Immature natural killer cell (primary cell): ENCODE measurements at places on chromosomes 3 and 15. TPM values are rescaled to one million over a fixed set of nuclear protein-coding genes. Genes with fewer than 3 reads are reported as not detected.

GRCh38 chr3:57078344-57078634, 17.8 kb downstream of the SPATA12 start:
- H3K36me3 ChIP-seq = no peaks in the 10 kb centered on the region
- no peak overlapping the region for H3K27ac ChIP-seq
- peak; percentile 6 for DNase-seq
- peaks cover 15% of the 10 kb centered on the region for H3K4me1 ChIP-seq

DNA sequence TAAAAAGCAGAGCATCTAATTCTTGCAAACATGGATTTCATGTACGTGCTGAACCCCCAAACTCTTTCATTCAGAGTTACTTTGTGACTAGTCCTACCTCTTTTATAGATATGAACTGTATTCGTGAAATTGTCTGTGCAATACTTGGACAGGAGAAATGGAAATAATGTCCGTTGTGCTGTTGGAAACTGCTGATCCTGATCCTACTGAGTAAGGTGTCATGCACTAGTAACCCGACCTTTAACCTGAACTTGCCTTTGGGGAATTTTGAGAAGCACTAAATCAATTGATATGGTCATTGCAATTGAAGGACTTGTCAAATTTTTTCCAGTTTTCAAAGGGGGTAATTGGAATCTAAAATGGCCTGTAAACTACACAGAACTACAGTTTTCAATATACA, 856.4 kb downstream of the ROBO1 start:
- no peaks in the 10 kb centered on the region for H3K4me1 ChIP-seq
- peaks cover 1% of the 10 kb centered on the region for H3K27me3 ChIP-seq
- no peak overlapping the region for H3K4me3 ChIP-seq
- H3K27ac ChIP-seq = no peak overlapping the region
- no peaks in the 10 kb centered on the region for H3K36me3 ChIP-seq

PLCB2 gene
- 24.2 TPM for polyA plus RNA-seq

ZKSCAN7 gene
- polyA plus RNA-seq = 4.2 TPM

- H3K27me3 ChIP-seq = peaks cover 4% of the 10 kb centered on the region
- no peak for DNase-seq
- no peak overlapping the region for H3K27ac ChIP-seq
- no peak overlapping the region for H3K4me3 ChIP-seq
- no peaks in the 10 kb centered on the region for H3K36me3 ChIP-seq
Measured at GRCh38 chr15:30870681-30871080, 33.0 kb upstream of the FAN1 start.

GRCh38 chr15:72503147-72503546, 29.0 kb downstream of the ARIH1 start:
- H3K27ac ChIP-seq = peak overlapping the region; percentile 76
- no peaks in the 10 kb centered on the region for H3K36me3 ChIP-seq
- H3K4me1 ChIP-seq = peaks cover 56% of the 10 kb centered on the region
- DNase-seq = no peak
- peaks cover 3% of the 10 kb centered on the region for H3K27me3 ChIP-seq
- H3K4me3 ChIP-seq = peak overlapping the region; percentile 5

C3orf85 gene
- not detected for polyA plus RNA-seq

DNA sequence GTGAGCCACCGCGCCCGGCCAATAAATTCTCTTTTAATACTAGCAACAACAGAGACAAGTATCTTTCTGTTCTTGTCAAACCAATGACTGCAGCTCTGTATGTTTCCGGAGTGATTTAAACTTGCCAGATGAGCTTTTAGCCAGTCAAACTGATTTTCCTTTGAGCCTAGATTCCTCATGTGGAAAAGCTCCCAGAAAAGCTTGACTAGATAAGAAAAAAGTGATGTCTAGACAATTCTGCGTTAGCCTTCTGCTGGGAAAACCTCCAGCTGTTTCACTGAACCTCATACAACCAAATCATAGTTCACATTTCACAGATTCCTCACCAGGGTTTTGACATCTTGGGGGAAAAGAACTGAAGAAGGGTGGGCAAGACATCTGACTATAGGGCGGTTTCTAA, 78.6 kb downstream of the MAGI1 start:
- H3K36me3 ChIP-seq = no peaks in the 10 kb centered on the region
- peaks cover 3% of the 10 kb centered on the region for H3K27me3 ChIP-seq
- no peak for DNase-seq
- no peak overlapping the region for H3K4me3 ChIP-seq
- no peak overlapping the region for H3K27ac ChIP-seq

- no peaks in the 10 kb centered on the region for H3K27me3 ChIP-seq
- H3K36me3 ChIP-seq = no peaks in the 10 kb centered on the region
- no peaks in the 10 kb centered on the region for H3K4me1 ChIP-seq
- no peak for DNase-seq
- no peak overlapping the region for H3K27ac ChIP-seq
Measured at GRCh38 chr3:359672-360071, 163.1 kb downstream of the CHL1 start.

GRCh38 chr15:66702035-66702786, at the start of gene SMAD6:
Gene SMAD6, plus strand, starts transcription at chr15:66702236. Its CDS starts 1,023 bp downstream, at chr15:66703259.
- peak within 1 kb of the TSS; percentile 91 for H3K4me3 ChIP-seq
- peaks cover 19% of the 10 kb centered on the region for H3K27me3 ChIP-seq
- peak; percentile 70 for DNase-seq
- H3K4me1 ChIP-seq = peaks cover 27% of the 10 kb centered on the region

DNA sequence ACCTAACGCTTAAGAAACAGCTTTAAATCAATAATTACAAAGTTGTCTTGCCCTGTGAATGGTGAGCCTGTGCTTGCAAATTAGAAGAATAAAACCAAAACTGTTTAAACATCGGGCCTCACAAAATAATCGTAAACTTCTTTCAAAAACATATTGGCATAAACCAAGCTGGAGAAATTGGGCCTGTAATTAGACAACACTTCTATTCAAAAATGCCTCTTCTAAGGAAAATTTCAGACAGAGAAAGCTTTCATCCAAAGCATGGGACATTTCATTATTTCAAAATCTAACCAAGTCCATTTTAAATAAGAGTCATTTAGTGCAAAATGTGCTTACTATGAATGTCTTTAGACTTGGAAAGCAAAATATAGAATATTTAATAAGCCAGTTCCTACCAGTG, 35.5 kb upstream of the GNB4 start:
- H3K27ac ChIP-seq = no peak overlapping the region
- H3K4me3 ChIP-seq = no peak overlapping the region
- H3K27me3 ChIP-seq = peaks cover 5% of the 10 kb centered on the region
- DNase-seq = no peak

GRCh38 chr15:29749365-29750086, 72.7 kb downstream of the TJP1 start:
- peaks cover 5% of the 10 kb centered on the region for H3K27me3 ChIP-seq
- no peak for DNase-seq
- H3K36me3 ChIP-seq = no peaks in the 10 kb centered on the region
- no peak overlapping the region for H3K27ac ChIP-seq

GRCh38 chr3:2727610-2728318, 382.4 kb downstream of the IL5RA start:
- no peaks in the 10 kb centered on the region for H3K27me3 ChIP-seq
- no peaks in the 10 kb centered on the region for H3K4me1 ChIP-seq
- no peak overlapping the region for H3K4me3 ChIP-seq
- no peak for DNase-seq
- no peak overlapping the region for H3K27ac ChIP-seq

TERC gene
- not detected for polyA plus RNA-seq

DNA sequence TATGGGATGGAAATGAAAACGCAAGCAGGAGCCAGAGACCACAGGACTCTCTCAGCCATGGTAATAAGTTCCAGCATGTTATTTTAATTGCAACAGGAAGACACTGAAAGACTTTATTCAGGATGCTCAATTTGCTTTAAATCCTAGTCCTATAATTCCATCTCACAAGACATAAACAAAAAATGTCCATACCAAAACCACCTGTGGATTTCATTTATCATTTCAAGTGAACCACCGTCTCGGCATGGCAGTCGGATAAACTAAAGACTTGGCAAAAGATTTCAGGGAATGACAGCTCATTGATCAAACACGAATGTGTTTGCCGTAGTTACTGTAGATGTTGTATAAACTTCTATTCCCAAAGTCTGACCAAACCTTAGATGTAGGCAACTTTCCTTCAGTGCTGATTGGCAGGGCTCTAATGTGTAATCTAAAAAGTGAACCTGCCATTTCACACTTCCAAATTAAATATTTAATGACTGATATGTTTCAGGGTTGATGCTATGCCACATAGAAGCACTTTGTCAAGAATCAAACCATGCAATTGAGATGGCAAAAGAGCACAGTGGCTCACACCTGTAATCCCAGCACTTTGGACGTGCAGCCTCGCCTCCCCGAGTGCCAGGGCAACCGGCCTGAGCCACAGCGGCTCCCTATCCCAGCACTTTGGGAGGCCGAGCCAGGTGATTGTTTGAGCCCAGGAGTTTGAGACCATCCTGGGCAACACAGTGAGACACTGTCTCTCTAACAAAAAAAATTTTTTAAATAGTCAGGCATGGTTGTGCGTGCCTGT, 331.7 kb downstream of the MAGI1 start:
- no peaks in the 10 kb centered on the region for H3K27me3 ChIP-seq
- no peaks in the 10 kb centered on the region for H3K36me3 ChIP-seq
- DNase-seq = no peak
- H3K27ac ChIP-seq = no peak overlapping the region

OR5K2 gene
- polyA plus RNA-seq = not detected

GRCh38 chr15:83449937-83450506, 2.9 kb downstream of the SH3GL3 start:
- no peaks in the 10 kb centered on the region for H3K36me3 ChIP-seq
- no peak overlapping the region for H3K4me3 ChIP-seq
- DNase-seq = no peak
- peaks cover 6% of the 10 kb centered on the region for H3K4me1 ChIP-seq
- no peak overlapping the region for H3K27ac ChIP-seq
- H3K27me3 ChIP-seq = peaks cover 13% of the 10 kb centered on the region

DNA sequence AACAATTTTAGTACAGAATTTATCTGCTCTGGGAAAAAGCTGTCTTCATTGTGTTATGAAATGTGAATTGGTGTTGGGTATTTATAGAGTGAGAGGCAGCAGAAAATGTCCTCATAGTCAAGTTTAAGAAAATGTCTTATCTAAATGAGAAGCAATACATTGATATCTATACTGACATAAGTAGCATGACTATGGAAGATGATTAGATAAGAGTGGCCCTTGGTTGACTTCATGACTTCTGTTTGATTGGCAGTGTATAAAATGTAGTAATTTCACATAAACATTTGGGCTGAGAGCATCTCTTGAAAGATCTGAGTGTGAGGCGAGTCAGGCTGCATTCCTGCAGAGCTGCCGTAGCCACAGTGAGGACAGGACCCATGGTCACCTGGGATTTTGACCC, 19.4 kb downstream of the MCTP2 start:
- peaks cover 2% of the 10 kb centered on the region for H3K27me3 ChIP-seq
- H3K27ac ChIP-seq = peak overlapping the region; percentile 90
- DNase-seq = no peak
- H3K36me3 ChIP-seq = peaks cover 5% of the 10 kb centered on the region

GRCh38 chr3:128983293-128984069, 10.4 kb downstream of the CFAP92 start:
- H3K36me3 ChIP-seq = no peaks in the 10 kb centered on the region
- no peak for DNase-seq
- no peak overlapping the region for H3K4me3 ChIP-seq

FOXB1 gene
- not detected for polyA plus RNA-seq

DNA sequence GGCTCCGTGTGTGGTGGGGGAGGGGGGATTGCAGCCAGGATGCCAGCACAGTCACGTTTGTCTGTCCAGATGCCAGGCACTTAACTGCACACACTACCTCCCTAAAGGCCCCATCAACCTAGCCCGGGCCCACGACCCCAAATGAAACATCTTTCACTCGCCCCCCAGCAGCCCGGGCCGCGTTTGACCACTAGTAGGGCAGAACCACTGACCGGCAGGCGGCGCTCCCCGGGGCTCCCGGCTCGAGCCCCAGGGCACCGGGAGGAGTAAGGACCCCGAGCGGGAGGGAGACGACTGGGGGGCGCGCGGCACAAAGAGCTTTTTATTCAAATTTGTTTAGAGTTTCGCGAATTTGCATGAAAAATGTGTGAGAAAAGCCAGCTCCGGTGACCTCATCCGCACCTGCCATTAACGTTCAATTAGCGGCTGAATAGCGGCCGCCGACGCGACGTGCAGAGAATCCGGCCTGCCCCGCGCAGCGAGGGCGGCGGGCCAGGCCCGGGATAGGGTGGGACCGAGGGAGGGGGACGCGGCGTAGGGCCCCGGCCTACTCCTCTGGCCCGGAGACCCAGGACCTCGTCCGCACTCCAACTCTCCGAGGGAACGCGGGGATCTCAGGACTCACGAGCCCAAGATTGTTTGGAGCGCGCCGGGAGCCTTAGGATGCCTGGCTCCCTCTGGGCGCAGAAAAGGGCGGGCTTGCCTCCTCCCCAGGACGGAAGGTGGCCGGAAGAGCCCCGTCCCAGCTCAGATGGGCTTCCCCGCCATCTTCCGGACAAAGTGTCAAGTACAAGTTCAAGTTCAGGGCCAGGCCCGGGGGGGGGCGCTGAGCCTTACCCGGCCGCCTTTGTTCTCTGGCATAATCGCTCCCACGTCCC, 64.9 kb upstream of the POLG start:
- peak overlapping the region; percentile 53 for H3K27ac ChIP-seq
- DNase-seq = peak; percentile 48
- H3K36me3 ChIP-seq = peaks cover 5% of the 10 kb centered on the region
- peak overlapping the region; percentile 90 for H3K4me3 ChIP-seq

GRCh38 chr3:20401253-20401652, 215.2 kb upstream of the SGO1 start:
- no peak overlapping the region for H3K27ac ChIP-seq
- no peaks in the 10 kb centered on the region for H3K36me3 ChIP-seq
- no peaks in the 10 kb centered on the region for H3K27me3 ChIP-seq
- no peak for DNase-seq
- no peaks in the 10 kb centered on the region for H3K4me1 ChIP-seq

UBE3A gene
- polyA plus RNA-seq = 133 TPM

- no peak for DNase-seq
- no peak within 1 kb of the TSS for H3K27ac ChIP-seq
- H3K4me1 ChIP-seq = peaks cover 13% of the 10 kb centered on the region
- peak within 1 kb of the TSS; percentile 65 for H3K4me3 ChIP-seq
- peaks cover 9% of the 10 kb centered on the region for H3K36me3 ChIP-seq
Measured at GRCh38 chr3:42906070-42906847, at the start of gene ZNF662. Gene ZNF662, plus strand, starts transcription at chr3:42906142. Its CDS starts 1,973 bp downstream, at chr3:42908115.

- peaks cover 2% of the 10 kb centered on the region for H3K27me3 ChIP-seq
- H3K4me3 ChIP-seq = no peak overlapping the region
- no peak overlapping the region for H3K27ac ChIP-seq
- no peak for DNase-seq
Measured at GRCh38 chr15:53833134-53833624, 73.7 kb upstream of the WDR72 start.

DNA sequence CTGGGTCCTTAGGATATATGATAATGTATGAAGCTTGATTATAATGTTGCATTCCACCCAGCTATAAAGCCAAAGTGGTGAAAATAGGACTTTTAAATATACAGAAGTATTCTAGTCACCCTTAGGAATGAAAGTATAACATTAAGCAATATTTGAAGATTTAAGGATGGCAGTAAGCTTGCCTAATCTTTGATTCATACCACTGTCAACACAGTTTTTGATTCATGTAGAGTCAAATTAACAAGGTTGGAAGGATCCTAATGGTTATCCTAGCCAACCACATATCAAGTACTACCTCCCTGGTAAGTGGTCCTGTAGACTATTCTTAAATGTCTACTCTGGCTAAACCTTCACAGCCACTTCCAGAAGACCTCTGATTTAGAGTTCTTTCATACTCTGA, 18.6 kb downstream of the ARIH1 start:
- no peak for DNase-seq
- H3K4me1 ChIP-seq = peaks cover 92% of the 10 kb centered on the region
- H3K36me3 ChIP-seq = no peaks in the 10 kb centered on the region
- peak overlapping the region; percentile 60 for H3K27ac ChIP-seq
- peaks cover 3% of the 10 kb centered on the region for H3K27me3 ChIP-seq
- H3K4me3 ChIP-seq = no peak overlapping the region

SORD gene
- 0.84 TPM for polyA plus RNA-seq

GRCh38 chr3:52021489-52022268, 26.0 kb upstream of the RPL29 start:
- H3K4me3 ChIP-seq = no peak overlapping the region
- H3K27me3 ChIP-seq = no peaks in the 10 kb centered on the region
- H3K36me3 ChIP-seq = no peaks in the 10 kb centered on the region
- DNase-seq = no peak
